ENCODE measurements at places on chromosomes 16 and 17. TPM values are rescaled to one million over a fixed set of nuclear protein-coding genes. Genes with fewer than 3 reads are reported as not detected.

The GUCY2D gene
- polyA plus RNA-seq = not detected

DNA sequence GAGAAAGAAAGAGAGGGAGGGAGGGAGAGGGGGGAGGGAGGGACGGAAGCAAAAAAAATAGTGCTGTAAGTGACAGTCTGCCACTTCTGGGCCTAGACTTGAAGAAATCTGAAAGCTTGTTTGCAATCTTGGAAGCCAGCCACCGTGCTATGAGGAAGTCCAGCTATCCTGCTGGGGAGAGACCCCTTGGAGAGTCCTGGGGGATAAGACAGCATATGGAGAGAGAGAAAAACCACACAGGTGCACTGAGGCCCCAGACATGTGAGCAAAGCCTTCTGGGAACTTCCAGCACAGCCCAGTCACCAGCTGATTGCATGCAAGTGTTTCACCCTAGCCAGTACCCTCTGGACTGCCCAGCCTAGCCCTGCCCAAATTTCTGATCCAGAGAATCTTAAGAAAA is 12.6 kb upstream of the ALOX12B start:
- H3K4me1 ChIP-seq = no peaks in the 10 kb centered on the region
- H3K36me3 ChIP-seq = no peaks in the 10 kb centered on the region
- H3K4me3 ChIP-seq = no peak overlapping the region

DNA sequence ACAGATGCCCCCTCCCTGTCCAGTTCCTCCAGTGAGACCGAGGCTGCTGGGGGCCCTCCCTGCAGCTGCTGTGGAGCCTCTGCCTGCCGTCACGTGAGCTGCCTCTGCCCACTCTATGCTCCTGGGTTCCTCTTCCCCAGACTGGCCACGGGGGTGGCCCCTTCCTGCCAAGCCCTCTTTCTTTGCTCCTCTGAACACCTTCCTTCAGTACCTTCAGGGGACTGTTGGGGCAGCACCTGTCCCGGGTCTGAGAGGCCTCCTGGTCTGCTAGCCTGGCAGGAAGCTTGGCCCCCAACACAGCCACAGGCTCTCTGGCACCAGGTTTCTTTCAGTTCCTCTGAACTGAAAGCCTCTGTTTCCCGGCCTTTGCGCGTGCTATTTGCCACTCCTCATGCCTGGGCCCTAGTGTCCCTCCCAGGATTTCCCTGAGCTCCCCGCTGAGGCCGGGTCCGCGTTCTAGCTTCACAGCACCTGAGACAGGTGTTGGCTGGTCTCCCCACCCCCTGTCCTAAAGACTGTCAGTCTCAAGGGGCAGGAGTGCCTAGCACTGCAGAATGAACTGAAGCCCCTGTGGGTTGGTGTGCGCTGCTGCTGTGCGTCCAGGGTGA is 6.6 kb upstream of the ATP6V0C start:
- H3K4me3 ChIP-seq = no peak overlapping the region
- H3K4me1 ChIP-seq = no peaks in the 10 kb centered on the region
- no peak overlapping the region for H3K27ac ChIP-seq
- no peaks in the 10 kb centered on the region for H3K36me3 ChIP-seq

DNA sequence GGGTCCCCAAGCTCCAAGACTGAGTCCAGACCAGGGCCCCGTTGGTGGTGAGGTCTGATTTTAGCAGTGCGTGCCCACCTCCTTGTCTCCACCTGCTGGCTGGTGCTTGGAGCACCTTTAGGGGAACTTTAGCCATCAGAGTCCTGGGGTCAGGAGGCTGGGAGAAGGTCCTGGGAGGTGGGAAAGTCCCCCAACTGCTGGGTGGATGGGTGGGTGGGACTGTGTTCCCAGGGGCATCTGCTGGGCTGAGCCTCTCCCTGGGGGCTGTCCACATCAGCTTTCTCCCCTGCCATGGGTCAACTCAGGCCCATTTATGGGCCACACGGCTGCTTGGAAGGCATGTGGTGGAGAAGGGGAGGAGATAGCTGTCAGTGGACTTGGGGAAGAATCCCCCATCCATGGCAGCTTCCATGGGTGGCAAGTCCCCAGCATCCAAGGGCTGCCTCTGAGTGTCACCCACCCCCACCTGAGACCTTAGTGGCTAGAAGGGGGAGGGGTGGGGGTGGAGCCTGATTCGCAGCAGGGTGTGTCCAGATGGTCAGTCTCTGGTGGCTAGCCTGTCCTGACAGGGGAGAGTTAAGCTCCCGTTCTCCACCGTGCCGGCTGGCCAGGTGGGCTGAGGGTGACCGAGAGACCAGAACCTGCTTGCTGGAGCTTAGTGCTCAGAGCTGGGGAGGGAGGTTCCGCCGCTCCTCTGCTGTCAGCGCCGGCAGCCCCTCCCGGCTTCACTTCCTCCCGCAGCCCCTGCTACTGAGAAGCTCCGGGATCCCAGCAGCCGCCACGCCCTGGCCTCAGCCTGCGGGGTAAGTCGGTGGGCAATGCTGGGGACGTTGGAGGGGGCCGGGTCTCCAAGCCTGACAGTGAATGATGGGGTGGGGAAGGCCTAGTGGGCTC is at the start of gene TRPV2:
TRPV2 (plus strand) TSS at position 541 of the 894 bp plus-strand sequence. CDS start 2,098 bp downstream, outside the sequence.
- H3K4me3 ChIP-seq = peak within 1 kb of the TSS; percentile 67
- H3K27me3 ChIP-seq = no peaks in the 10 kb centered on the region
- no peak for DNase-seq
- no peaks in the 10 kb centered on the region for H3K4me1 ChIP-seq
- peak within 1 kb of the TSS; percentile 71 for H3K27ac ChIP-seq
- H3K36me3 ChIP-seq = no peaks in the 10 kb centered on the region

- no peaks in the 10 kb centered on the region for H3K4me1 ChIP-seq
- H3K27me3 ChIP-seq = no peaks in the 10 kb centered on the region
- H3K4me3 ChIP-seq = no peak overlapping the region
These were observed 103.8 kb downstream of the CLEC16A start for GRCh38 chr16:11047939-11048800.

DNA sequence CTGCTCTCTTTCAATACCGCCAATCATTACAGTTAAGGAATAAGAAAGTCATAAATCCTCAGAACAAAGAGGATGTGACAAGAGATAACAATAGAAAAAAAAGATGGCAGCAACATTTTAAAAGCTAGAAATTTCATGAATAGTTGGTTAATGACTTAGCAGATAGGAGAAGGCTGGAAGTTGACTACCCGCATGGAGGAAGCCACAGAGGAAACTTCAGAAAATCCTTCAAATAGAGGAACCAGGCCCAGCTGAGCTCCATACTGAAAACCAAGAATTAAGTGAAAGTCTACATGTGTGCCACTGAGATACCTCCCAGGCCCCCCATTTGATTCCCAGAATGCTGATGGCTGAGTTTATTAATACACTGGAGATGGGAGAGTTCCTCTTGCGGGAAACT is 109.3 kb downstream of the GSG1L start:
- no peak overlapping the region for H3K27ac ChIP-seq
- DNase-seq = no peak
- H3K27me3 ChIP-seq = peaks cover 4% of the 10 kb centered on the region
- no peaks in the 10 kb centered on the region for H3K4me1 ChIP-seq
- no peaks in the 10 kb centered on the region for H3K36me3 ChIP-seq

All from psoas muscle (tissue), 8 donors.